ENCODE measurements at places on chromosomes 4 and X.

GRCh38 chrX:13235930-13236329 lies 83.9 kb downstream of the ATXN3L start:
- DNase-seq = no peak

DNA sequence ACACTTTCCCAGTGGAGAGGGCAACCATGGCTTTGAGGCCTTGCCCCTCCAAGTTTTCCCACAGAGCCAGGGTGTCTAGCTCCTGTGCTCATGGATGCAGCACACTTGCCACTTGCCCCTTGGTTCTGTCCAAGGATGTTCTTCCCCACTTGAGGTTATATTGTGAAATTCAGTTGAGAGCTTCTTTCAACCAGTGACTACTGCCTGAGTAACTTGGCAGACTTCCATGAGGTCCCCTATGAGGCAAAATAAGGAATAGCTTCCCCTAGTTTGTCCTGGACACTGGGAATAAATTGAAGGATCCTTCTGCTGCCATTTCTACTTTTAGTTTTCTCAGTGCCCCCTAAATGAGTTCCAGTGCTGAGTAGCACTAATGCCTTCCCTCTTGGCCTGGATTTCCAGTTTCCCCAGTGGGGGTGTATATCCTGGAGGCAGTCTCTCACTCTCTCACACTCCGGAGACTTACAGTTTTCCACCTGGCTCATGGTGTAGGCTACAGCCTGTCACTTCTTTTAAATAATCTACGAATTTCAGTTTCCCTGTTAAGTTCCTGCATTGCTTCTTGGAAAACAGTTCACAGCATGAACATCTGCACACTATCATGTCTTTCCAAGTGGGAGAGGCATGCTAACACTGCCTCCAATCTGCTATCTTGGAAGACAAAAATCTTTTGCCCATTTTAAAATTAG lies 36.4 kb upstream of the ADH4 start:
- no peak for DNase-seq

- DNase-seq = no peak
Observed at GRCh38 chr4:142913461-142914030, 67.4 kb upstream of the INPP4B start.

DNA sequence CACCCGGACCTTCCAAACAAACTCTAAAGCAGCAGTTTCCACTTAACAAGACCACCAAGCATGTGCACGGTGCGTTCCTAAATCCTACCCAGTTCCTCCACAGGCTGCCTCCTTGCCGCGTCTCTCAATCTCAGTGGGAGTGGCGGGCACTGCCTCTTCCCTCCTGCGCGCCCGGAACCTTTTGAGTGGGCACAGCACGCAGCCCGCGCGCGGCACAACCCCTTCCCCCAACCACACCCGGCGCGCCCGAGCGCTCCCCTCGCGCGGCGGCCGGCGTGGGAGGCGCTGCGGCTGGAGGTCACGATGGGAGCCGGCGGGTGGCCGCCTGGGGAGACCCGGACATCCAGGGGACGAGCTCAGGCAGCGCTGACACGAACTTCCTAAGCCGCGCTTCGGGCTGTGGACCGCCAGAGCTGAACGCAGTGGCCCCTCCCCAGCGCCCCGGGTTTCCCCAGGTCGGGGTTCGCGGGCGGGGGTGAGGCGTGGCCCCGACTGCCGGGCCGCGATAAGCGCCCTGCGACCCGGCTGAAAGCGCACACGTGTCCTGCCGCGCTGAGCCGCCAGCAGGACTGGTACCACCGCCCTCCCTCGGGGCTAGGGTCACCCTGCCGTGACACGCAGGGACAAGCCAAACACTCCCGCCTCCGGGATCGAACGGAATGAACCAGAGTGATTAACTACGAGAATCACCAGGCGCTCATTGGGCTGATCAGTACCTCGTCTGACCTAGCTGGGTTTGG lies at the start of gene ABCG2:
ABCG2 (minus strand) TSS at position 151 of the 740 bp plus-strand sequence. CDS start 18,644 bp downstream, outside the sequence.
- DNase-seq = no peak

DNA sequence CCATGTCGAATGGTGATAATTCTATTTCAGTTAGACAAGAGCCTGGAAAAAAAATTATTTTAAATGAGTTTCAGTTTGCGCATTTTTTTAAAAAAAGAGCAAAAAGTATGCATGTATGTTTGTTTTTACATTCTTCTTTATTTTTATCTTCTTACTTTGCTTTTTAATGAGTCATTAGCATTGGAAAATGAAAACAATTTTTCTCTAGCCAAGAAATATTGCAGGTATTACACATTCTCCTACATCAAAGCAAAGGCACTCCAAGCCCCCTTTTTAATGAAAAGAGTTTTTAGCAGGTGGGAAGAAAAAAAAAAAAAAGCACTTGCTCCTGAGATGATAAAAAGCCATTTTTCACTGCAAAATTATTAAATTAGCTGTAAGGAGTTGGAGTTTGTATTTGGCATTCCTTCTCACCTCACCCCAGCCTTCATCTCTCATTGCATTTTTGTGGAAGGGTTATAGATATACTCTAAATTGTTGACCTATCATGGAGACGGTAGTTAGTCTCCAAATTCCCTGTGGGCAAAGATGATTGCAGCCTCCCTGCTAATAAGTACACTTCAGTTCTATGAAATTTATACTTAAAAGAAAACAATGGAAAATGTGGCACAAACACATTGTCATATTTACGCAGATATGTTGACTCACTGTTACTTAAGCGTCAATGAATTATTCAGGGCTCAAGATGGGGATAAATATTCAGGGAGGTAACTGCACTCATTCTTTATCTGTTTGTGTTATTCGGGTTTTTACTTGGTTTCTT lies 43.8 kb downstream of the PALLD start:
- DNase-seq = no peak

DNA sequence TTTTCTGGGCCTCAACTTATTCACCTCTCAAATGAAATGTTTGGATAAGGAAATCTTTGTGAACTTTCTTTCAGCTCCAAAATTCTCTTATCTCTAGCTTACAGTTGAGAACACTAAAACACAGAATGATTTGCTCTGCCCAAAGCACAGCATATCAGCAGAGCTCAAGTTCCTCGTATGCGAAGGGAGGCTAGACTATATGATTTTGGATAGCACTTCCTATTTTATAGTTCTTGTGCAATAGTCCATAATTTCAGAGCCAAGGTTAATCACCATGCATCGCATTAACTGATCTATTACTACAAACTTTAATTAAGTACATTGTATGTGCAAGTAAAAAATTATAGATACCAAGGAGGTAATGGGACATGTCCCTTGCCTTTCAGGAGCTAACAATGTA lies 27.0 kb upstream of the KLHL13 start:
- DNase-seq = no peak

GRCh38 chrX:153449368-153450113 lies 3.7 kb upstream of the TREX2 start:
- no peak for DNase-seq

GRCh38 chrX:114581528-114582263 lies 2.2 kb upstream of the HTR2C start:
- DNase-seq = no peak

- no peak for DNase-seq
Observed at GRCh38 chr4:77349796-77350195, 192.8 kb downstream of the CCNG2 start.

DNA sequence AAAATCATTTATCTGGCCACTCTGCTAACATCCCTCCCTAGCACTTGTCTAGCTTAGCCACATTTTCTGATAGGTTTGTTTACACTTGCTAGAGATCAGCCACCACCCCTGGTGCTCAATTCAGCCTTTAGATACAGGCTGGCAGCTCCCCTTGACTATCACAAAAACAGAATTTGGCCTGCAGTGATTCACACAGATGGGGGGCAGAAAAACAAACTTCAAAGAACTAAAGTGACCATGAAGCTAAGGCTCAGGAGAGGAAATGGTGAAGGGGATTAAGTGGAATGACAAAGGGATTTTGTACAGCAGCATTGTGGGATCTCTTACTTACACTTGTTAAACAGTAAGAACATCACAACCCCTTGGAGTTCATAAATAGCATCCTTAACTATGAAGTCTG lies 1718.0 kb upstream of the PCDH7 start:
- DNase-seq = no peak

DNA sequence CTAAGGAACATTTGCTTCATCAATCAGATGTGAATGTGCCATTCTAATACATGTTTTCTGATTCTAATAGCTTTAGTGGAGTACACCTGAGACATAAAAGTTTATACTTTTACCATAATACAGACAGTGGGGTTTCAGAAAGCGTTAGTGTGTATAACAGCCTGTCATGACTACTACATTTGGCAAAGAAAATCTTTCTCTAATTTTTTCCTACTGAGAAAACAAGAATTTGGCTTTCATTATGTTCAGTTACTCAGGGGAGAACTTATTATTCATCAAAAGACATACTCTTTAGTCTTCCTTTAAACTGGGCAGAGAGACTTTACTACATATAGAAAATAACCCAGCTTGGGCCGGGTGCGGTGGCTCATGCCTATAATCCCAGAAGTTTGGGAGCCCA lies 104.9 kb downstream of the PCDH18 start:
- no peak for DNase-seq

DNA sequence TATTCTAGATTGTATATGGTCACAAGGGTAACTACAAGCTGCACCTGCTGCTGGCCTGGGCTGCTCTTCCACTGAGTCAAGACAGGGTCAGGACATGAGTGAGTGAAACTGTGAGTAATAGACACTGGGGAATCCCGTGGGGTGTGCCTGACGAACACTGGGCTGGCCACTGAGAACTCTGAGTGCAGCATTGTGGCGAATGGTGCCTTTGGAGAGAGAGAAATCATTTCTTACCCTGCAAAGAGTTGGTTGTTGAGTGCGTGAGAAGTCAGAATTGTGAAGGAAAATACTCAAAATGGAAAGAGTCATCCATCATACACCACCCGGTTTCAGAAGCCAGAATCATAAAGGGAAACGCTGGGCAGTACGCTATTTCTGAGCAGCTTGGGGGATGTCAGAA lies 43.1 kb upstream of the LSM6 start:
- no peak for DNase-seq

GRCh38 chr4:22487328-22487727 lies 28.5 kb downstream of the ADGRA3 start:
- no peak for DNase-seq

- DNase-seq = no peak
Observed at GRCh38 chrX:96540111-96540631, 144.5 kb upstream of the DIAPH2 start.

- DNase-seq = no peak
Observed at GRCh38 chrX:39204945-39205344, 403.7 kb downstream of the MID1IP1 start.

DNA sequence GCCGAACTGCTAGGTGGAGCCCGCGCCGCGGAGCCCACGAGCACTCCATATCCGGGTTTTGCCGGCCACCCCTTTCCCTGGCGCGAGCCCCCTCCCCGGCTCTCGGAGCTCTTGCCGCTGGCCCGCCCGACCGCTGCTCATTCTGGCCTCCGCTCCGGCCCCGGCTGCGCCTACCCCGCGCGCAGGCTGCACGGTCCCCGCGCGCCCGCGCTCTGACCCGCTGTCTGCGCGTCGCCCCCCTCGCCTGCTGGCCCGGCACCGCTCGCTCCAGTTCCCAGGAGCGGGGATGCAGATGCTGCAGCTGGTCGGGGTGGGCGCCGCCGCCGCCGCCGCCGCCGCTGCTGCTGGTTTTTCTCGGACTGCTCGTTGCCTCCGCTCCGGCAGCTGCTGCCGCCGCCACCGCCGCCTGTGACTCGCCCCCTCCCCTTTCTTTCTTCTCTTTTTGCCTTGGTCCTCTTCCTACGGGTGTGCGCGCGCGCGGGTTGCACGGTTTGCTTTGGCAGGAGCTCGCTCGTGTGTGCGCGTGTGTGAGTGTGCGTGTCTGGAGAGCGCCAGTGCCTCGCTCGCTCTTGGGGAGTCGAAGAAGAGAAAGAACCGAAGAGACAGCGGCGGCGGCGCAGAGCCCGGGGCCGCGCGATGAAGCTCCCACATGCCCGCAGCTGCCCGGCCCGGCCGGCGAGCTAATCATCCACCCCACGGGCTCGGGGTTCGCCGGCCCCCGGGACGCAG lies at the start of gene ADGRL3:
ADGRL3 (plus strand) TSS at position 140 of the 729 bp plus-strand sequence.
- no peak for DNase-seq

GRCh38 chr4:3044870-3045819 lies 29.2 kb downstream of the HTT-AS start:
- DNase-seq = no peak

- no peak for DNase-seq
Observed at GRCh38 chrX:47644557-47645091, 5.7 kb downstream of the ELK1 start.

DNA sequence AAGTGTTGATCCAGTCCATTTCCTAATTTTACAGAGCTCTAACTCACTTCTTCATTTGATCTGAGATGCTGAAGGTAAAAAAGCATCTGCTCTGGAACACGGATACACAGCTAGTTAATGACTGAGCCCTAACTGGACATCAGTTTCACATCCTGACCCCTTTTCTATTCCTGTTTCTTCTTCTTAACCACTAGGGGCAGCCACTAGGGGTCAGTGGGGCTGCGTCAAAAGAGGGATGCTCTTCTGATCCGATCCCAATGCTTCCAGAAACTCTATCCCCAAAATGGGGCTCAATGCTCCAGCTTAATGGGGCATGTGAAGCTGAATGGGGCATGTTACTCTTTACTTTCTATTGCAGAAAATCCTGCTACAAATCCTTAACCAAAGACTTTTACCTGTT lies 33.4 kb upstream of the PHKA2 start:
- DNase-seq = no peak

DNA sequence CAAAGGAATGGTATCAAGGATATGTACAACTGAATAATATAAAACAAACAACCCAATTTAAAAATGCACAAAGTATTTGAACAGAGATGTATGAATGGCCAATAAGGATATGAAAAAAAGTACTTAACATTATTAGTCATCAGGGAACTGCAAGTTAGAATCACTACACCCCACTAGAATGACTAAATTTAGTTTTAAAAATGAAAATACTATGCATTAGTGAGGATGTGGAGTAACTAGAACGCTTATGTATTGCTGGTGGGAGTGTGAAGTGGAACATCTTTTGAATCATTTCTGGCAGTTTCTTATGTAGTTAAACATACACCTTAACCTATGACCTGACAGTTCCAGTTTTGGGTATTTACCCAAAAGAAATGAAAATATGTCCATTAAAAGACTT lies 13.0 kb upstream of the SLC16A2 start:
- DNase-seq = no peak

DNA sequence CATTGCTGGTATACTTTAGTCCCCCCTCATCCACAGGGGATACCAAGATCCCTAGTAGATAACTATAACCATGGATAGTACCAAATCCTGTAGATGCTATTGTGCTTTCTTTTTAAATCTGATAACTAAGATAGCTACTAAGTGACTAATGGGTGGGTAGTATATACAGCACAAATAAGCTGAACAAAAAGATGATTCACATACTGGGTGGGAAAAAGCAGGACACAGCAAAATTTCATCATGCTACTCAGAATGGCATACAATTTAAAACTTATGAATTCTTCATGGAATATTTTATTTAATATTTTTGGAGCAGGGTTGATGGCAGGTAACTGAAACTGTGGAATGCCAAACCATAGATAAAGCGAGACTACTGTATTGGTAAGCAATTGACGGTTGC lies 161.6 kb downstream of the IL15 start:
- DNase-seq = no peak

GRCh38 chr4:121462660-121463261 lies 81.9 kb upstream of the QRFPR start:
- no peak for DNase-seq

- DNase-seq = peak; percentile 72
Observed at GRCh38 chrX:314049-314448, 4.5 kb downstream of the GTPBP6 start.

Measured in RWPE2 (cell line).